Hematopoietic multipotent progenitor cell (in vitro differentiated cells): ENCODE measurements at places on chromosomes 13 and 19.

- no peak for DNase-seq
Measured at GRCh38 chr13:69202996-69203395, 904.6 kb upstream of the ATXN8OS start.

GRCh38 chr13:36712770-36713169, 39.0 kb downstream of the SERTM1 start:
- no peak for DNase-seq

- no peak for DNase-seq
Measured at GRCh38 chr19:47047272-47047762, 1.1 kb downstream of the TMEM160 start.

GRCh38 chr19:18280247-18281081, 958 bp downstream of the JUND start:
- peak; percentile 71 for DNase-seq

GRCh38 chr13:73481886-73482445, 423.2 kb downstream of the KLF5 start:
- no peak for DNase-seq

DNA sequence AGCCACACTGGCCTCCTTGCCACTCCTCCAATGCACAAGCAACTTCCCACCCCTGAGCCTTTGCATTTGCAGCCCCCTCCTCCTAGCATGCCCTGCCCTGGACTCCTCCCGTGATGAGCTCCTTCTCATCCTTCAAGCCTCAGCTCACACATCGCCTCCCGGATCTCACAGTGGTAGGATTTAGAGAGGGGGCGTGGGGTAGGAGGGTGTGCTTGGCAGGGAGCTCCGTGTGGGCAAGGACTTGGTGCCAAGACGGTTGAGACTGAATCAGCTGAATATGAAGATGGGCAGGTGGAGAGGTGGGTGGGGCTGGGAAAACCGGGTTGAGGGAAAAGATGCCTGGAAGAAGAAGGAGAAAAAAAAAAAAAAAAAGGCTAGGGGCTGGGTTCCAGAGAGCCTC, 48.4 kb upstream of the ZNRF4 start:
- DNase-seq: no peak

DNA sequence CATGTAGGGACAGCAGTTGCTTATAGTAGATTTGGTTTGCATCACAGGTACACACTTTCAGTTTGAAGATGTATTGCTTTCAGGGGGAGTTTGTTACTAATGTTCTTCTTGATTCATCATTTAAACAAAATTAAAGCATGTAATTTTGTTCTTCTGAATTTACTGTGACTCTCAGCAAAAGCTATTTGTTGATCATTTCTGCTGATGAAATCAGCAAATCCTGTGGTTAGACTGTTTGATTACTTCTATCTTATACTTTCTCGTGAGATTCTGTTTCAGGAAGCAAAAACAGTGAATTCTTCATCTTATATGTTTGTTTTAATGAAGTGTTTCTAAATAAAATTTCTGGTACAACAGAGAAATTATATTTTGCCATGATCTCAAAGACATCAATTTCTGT, 497.6 kb downstream of the GPC6 start:
- DNase-seq: no peak

- no peak for DNase-seq
Measured at GRCh38 chr19:6568816-6569215, 22.1 kb downstream of the CD70 start.

DNA sequence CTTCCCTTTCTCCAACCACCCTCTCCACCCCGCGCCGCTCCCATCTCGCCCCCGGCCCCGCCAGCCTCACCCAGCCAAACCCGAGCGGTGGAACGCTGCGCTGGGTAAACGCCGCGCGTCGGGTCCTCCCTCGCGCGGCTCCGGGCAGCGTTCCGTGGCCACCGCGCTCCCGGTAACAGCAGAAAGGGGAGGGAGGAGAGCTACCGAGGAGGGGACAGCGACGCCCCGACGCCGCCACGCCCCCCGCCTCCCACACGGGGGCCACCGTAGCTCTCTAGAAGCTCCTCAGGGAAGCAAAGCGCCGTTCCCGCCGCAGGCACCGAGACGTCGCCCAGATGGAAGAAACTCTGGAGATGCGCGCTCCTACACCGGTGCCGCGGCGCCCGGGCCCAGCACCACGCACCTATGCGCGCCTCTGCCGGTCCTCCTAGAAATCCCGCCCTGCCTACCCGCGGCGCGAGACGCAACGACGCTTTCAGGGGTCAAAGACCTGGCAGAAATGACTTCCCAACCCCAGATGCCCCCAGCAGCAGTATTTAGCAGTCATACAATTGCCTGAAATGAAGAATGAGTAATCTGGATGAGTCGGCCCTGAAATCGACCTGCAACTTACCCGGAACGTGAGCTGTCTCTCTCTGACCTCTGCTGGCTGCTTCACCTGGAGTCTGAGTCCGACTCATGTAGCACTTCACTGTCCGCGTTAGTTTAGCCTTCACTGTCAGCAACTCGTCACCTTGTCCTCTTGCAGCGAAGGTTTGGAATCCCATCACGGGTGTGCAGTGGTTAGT, at the start of gene RUBCNL:
TSS of gene RUBCNL (minus strand) at position 189 of the 788 bp plus-strand sequence. CDS start 14,777 bp downstream, outside the sequence.
- no peak for DNase-seq

GRCh38 chr19:54551293-54551692, 22.3 kb upstream of the LILRA2 start:
- DNase-seq: no peak

GRCh38 chr19:1064661-1065605, 2.0 kb upstream of the ARHGAP45 start:
- peak; percentile 68 for DNase-seq

DNA sequence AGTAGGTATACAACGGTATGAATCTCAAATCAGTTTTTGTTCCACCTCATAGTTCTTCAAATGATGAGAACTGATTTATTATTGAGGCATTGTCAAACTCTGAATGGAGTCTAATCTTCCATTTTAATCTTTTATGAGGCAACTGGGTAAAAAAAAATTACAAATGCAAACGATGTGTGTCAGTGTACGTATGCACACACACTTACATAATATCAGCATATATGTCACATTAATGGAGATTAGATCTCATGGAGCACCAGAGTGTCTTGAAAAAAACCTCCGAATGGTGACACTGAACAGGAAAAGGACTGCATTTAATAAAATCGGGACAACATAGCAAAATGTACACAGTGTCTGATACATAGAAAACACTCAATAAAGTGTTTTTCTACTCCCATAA, 842.7 kb downstream of the EFNB2 start:
- DNase-seq: no peak

GRCh38 chr19:35404879-35405622, 34.2 kb downstream of the GPR42 start:
- no peak for DNase-seq

DNA sequence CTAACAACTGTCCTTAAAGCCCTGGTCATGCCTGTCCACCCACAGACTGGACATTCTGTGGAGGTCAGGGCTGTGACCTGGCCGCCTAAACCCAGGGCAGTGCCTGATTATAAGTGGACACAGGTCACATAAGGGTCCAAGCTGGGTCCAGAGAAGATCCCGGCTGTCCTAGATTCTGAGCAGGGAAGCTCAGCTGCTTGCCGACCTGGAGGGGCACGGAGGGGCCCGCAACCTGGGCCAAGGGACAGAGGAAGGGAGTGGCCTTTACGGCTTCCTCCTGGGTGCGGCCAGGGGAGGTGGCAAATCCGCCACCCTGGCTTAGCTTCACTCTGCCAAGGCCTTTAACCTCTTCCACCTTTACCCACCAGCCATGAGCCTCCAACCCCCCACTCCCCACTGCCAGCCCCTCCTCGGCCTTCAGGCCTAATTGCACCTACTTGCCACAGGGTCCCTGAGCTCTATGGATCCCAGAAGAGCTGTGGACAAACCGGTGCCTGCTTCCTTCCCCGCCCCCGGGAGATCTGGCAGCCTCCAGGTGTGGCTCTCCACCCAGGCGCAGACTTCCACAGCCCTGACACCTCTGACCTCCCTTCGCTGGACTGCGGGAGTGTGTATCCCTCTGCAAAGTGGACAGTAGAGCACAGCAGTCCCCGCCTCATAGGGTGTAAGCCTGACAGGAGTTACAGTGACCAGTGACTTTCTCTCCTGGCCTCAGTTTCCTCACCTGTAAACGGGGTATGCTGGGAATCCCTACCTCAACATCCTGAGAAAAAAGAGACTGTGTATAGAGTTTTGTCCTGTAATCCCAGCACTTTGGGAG, 1.7 kb downstream of the CD320 start:
- DNase-seq: no peak

DNA sequence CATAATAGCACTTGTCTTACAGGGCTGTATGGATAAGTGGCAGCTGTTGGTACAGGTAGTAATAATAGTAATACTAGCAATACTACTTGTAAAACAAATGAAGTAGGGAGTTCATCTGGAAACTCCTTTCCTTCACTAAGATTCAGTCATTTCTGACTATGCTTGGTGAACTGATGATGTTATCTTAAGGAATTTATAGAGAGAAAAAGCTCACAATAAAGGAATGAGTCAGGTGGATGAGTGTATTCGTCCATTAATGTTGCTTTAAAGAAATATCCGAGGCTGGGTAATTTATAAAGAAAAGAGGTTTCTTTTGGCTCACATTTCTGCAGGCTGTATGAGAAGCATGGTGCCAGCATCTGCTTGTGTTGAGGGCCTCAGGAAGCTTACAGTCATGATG, 477.3 kb downstream of the KLF12 start:
- no peak for DNase-seq

GRCh38 chr13:106709522-106709921, 141.6 kb upstream of the ARGLU1 start:
- DNase-seq: no peak

DNA sequence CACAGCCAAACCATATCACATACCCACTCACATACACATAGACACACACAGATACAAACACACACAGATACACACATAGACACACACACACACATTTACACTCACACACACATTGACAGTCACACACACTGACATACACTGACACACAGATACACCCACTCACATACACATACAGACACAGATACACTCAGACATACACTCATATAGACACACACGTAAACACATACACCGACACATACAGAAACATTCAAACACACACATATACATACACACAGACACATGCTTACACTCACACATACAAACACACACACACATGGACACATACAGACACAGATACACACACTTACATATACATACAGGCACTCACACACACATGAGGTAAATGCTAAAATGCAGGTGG, 30.2 kb downstream of the GJA3 start:
- no peak for DNase-seq

GRCh38 chr19:5727453-5728050, 7.1 kb downstream of the CATSPERD start:
- DNase-seq: no peak

DNA sequence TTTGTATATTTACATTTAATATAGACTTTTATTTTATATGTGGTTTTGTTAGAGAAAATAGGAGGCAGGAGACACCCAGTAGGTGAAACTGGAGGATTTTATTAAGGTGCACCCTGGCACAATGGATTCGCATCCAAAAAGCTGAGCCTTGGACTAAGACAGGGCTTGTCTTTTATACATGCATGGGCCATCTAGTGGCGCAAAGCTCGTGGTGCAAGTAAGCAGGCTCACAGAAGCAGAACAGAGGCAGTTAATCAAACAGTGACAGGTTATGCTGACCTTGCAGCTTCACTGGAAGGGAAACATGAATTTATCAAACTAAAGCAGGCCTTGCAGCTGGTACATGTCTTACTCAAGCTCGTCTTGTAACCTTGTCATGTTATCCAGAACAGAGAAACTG, 58.8 kb upstream of the ZNF681 start:
- peak; percentile 63 for DNase-seq

DNA sequence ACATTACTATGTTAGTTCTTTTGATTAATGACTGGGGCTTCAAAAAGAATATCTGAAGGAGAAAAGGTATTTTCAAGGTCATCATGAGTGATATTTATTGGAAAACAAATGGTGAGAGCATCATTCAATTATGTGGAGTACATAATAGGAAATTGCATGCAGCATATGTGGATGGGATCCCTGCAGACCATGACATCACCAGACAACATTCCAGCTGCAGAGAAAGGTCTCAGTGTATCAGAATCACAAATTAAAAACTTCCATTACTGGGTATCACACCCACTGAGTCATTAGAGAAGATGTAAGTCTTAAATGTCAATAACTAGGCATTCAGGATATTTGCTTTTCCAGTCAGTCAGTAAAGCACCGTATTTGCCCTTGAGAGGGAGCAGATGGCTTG, 574.4 kb upstream of the SLC10A2 start:
- DNase-seq: no peak

DNA sequence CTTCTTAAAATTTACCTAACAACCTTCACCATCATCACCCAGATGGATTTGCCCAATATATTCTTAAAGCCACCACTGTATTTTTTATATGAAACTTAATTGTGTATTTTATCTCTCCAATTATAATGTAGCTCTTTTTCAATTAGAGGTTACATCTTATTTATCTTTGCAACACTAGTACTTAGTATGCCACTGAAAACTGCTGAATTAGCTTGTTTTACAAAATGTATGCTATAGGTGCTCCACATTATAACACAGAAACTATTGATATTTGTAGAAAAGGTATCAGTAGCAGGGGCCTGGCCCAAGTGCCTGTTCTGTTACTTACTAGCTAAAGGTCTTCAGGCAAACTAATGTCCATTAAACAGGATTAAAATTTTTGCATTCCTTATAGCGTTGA, 35.8 kb upstream of the PCDH17 start:
- no peak for DNase-seq

DNA sequence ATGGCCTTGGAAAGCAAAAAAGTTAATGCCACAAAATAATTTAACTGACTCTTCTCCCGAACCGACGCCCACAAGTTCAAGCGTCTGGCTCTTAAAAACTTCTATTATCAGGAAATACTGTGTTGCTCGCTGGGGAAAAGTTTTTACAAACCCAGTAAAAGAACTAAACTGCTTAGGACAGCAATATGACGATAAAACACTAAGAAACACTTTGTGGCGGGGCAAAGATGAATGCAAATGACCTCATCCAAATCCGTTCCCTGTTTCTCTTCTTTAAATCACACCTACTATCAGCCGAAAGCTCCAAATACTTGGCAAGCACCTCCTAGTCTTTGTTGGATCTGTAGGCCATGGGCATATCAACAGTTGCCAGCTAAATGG, 4.9 kb downstream of the SIGLEC11 start:
- no peak for DNase-seq

- no peak for DNase-seq
Measured at GRCh38 chr13:110479648-110480047, 81.9 kb downstream of the RAB20 start.

DNA sequence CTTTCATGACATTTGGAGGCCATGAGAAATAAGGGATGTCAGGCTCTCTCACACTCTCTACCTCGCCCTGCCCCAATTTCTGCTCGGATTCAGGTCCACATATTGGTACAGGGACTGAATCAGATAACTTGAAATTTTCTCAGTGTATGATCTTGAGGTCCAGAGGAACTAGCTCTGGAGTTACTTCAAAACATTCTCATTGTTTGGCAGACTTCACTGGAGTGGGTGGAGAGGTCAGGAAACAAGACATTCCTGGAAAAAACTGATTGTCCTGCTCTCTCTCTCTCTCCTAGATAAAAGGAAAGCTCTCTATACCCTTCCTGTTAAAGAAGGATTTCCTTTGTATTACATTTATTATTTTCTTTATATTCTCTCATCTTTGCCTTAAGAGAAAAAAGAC, 428.1 kb upstream of the DACH1 start:
- DNase-seq: no peak
